Cerebellum (tissue), 4 donors: ENCODE measurements at places on chromosomes 2 and 18. TPM values are rescaled to one million over a fixed set of nuclear protein-coding genes. Genes with fewer than 3 reads are reported as not detected.

The IL1R1 gene
- 1.5 TPM for total RNA-seq

The HDAC4 gene
- 38.8 TPM for total RNA-seq

DNA sequence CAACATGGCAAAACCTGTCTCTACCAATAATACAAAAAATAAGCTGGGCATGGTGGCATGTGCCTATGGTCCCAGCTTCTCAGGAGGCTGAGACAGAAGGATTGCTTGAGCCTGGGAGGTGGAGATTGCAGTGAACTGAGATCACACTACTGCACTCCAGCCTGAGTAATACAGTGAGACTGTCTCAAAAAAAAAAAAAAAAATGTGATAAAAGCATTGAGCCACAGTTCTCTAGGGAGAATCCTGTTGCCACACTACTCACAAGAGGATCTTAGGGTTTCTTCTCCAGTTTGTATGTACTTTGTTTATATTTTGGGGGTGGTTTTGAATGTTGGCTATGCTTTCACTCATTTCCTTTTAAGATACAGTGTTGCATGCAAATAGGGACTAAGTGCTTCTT is 62.0 kb downstream of the TMEM185B start:
- DNase-seq, result no peak

DNA sequence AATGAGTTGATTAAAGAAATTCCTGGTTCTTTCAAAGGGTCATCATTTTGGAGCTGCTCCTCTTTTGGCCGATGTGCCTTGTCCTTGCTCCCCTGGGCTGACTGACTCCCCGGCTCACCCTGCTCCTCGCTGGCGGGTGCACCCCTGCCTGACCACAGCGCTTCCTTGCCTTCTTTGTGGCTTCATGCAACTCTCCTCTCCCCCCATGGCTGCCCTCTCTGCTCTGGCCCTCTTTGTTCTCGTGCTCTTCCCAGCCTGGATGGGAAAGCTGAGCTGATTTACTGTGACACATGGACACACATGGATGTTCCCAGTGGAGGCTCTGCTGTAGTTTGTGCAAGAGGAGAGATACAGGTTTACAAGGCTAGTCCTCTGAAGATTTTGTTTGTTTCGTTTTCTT is 234.6 kb downstream of the HAUS1 start:
- DNase-seq, result no peak

DNA sequence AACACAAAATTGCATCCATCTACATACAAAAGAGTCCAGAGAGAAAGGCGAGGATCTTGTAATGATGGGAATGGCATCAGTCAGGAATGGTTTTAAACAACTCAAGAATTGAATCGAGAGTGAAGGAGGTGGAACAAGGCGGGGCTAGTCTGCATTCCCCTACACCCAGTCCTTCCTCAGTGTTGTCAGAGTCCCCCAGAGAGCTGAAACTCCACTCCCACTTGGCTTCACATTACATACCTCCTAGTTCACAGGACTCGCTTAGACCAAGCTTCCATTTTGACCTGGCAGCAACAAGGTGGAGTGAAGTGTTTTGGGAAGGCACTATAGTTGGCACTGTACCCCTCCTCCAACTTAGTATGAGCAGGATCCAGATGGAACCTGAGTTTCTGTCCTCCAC is 1273.5 kb upstream of the CRIM1 start:
- no peak for DNase-seq

DNA sequence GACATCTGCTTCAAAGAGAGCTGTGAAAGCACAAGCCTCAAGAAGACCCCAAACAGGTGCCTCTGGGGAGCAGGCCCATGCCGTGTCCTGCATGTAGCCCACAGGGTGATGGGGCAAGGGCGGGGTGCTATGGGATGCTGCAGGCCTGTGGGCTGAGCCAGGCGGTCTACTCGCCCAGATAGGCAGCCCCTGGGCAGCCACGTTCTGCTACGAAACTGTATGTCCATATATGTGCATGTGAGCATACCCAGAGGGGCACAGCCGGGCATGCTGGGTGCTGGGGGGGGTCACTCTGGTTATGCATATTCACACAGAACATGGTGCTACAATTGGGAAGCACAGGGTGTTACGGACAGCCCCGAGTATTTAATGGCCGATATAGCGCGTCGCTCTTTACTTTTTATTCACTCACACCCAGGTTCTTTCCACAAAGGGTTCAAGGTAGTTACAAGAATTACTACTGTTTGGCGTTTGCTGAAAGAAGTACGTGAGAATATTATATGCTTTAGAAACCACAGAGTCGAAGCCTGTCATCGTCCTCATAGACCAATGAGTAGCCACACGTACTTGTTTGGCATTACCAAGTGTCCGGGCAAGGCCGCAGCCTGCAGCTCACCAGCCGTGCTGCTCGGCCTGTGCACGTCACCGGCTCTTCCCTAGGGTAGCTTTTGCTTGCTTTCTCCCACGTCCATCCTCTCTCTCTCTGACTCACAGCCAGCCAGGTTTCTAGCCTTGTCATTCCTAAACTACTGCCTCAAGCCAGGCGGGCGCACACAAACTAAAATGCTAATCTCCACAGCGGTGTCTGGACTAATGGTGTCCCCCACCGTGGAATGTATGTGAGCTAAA is 14.4 kb downstream of the MTERF4 start:
- no peak for DNase-seq

GRCh38 chr2:68344031-68344430 is 21.1 kb upstream of the PLEK start:
- no peak for DNase-seq
